ENCODE measurements at places on chromosomes 12 and 14. TPM values are rescaled to one million over a fixed set of nuclear protein-coding genes. Genes with fewer than 3 reads are reported as not detected.
A peak's percentile ranks its signal among the peaks of the same experiment; 100 is the strongest.

CHFR gene
- 78.8 TPM for total RNA-seq

COQ5 gene
- 30.8 TPM for total RNA-seq

DNAH10 gene
- total RNA-seq = 0.13 TPM

CIDEB gene
- 39.6 TPM for total RNA-seq

RTRAF gene
- total RNA-seq = 188 TPM

STK38L gene
- total RNA-seq = 25.8 TPM

TTC7B gene
- total RNA-seq = 8.8 TPM

PRPH gene
- 0.38 TPM for total RNA-seq

DNA sequence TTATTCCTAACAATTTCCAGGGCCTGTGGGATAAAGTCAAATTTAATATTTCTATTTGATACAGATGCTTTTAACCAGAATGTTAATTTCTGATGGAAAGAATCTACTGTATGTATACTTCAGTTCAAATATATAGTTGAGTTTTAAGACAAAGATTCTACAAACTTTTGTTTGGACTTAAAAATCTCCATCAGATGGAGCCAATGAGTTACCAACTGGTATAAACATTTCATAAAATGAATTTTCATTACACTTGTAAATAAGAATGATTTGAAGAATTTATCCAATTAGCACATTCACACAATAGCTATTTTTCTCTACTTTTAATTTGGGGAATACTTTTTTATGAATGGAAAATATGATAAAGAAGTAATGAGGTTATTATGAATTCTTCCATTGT, 425.2 kb upstream of the MIS18BP1 start:
- no peak for DNase-seq

DNA sequence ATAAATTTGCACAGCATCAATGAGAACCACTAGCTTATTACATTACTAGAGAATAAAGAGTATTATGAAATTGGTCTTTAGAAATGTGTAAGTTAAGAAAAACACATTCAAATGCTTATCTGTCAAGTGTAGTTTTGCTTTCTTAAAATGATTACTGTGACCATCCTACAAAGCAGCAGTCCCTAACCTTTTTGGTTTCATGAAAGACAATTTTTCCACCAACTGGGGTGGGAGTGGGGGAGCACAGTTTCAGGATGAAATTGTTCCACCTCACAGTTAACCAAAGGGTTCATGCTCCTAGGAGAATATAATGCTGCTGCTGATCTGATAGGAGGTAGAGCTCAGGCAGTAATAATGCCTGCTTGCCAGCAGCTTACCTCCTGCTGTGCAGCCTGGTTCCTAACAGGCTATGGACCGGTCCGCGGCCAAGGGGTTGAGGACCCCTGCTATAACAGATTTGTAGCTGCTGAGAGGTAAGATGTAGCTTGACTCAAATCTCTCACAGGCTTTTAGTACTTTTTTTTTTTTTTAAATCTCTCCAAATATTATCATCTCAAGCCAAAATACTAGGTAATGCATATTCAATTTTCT, 45.4 kb downstream of the PPP4R3A start:
- no peak for DNase-seq

DNA sequence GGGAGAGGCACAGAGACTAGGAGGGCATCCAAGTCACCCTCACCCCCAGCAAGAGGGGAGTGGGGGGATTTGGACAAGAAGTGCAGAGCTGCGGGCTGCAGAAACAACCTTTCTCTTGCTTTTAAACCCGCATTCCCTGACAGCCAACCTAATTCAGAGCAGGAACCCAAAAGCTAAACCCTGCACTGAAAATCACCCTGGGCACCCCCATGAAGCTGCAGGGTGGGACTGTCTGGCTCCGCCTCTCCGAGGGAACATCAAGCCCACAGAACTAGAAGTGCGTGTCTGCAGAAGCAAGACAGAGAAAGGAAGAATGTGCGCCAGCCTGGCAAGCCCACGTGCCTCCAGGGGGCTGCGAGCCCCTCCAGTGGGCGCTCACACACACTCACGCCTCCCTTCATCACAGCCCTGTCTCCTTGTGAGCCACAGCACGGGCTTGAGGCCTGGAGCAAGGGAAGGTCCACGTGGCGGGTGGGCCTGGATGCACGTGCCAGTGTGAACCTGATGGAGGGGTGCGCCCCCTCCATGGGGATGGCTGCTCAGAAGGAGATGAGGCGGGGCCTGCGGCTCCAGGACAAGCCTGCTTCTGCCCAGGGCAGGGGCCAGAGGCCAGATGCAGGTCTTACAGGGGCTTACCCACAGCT, 27.8 kb upstream of the PNMA1 start:
- DNase-seq = peak; percentile 44

- no peak for DNase-seq
Observed at GRCh38 chr12:4201333-4202100, 72.0 kb upstream of the CCND2 start.

DNA sequence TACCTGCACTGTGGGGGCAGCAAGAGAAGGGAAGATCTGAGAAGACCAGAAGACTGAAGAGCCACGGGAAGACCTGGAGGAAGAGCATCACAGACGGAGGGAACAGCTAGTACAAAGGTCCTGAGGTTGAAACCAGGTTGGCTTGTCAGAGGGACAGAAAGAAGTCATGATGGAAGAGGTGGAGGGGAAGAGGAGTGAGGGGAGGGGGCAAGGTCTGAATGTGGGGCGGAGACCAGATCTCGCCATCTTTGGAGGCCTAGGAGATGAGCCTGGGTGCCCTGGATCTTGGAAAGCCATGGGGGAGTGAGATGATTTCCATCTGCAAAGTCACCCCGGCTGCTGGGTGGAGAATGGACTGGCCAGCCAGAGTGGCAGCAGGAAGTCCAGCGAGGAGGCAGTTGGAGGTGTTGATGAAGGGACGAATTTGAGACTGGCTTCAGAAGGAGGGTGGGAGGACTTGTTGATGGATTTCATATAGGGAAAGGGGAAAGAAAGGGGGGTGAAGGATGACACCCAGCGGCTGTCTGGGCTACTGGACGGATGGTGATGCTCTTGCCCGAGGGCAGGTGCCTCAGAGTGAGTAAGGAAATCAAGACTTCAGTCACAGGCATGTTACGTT, 14.6 kb upstream of the UBC start:
- DNase-seq = no peak

- no peak for DNase-seq
Observed at GRCh38 chr12:125079648-125080645, 14.7 kb downstream of the AACS start.

DNA sequence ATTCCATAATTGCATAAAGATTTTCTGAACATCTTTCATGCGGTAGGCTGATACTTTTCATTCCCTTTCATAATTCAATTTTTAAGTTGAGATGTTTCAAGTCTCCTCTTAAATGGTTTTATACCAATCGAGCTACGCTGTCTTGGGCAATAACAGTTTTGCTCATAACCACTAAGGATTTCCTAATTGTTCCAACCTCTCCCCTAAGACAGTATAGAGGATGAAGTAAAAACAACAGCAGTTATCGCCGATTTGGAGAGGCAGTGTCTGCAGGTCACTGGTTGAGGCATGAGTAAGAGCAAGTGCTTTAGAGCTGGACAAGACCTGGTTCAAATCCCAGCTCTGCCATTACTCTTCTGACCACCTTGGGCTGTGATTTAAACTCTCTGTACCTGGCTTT, 6.9 kb upstream of the MED13L start:
- no peak for DNase-seq

DNA sequence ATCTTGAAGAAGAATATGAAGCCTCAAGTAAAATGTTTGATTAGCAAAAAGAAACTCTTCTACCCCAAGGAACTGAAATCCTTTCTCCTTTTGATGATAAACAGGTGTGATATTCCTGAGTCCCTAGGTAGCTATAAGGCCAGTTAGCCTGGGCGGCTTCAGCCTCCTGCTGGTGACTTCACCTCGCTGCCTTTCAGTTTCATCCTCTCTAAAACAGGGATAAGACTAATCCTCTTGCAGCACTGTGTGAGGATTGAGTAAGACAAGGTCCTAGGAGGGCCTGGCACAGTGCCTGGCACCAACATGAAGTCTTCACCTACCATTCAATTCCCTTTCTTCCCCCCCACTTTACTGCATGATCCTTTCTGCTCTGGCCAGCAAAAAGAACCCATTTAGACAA, 42.1 kb downstream of the CIT start:
- no peak for DNase-seq

DNA sequence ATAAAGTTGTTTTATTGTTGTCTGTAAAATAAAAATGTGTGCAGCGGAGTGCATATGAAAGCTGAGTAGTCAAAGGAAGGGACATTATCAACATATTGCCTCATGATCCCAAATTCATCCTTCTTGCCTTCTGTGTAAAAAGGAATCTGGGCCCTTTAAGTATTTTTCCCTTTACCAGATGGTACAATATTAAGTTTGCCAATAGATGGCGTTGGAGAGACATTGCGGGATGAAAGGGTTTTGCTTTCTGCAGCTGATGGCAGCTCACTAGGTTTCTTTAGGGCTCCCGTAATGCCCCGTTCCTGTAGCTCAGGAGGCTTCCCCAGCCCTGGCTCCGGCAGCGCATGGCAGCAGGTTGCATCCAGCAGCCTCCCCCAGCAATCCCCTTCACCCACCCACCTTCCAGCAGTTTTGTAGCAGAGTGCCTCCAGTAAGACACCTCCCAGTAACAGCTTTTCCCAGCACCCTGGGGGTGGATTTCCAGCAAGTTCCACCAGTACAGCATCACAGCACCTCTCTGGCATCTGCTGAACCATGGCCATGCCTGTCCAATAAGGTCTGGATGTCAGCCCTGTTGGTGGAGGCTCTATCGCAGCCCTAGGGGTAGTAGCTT, 354.4 kb downstream of the MED13L start:
- no peak for DNase-seq

GRCh38 chr12:130504840-130505175, 167.1 kb downstream of the PIWIL1 start:
- no peak for DNase-seq

DNA sequence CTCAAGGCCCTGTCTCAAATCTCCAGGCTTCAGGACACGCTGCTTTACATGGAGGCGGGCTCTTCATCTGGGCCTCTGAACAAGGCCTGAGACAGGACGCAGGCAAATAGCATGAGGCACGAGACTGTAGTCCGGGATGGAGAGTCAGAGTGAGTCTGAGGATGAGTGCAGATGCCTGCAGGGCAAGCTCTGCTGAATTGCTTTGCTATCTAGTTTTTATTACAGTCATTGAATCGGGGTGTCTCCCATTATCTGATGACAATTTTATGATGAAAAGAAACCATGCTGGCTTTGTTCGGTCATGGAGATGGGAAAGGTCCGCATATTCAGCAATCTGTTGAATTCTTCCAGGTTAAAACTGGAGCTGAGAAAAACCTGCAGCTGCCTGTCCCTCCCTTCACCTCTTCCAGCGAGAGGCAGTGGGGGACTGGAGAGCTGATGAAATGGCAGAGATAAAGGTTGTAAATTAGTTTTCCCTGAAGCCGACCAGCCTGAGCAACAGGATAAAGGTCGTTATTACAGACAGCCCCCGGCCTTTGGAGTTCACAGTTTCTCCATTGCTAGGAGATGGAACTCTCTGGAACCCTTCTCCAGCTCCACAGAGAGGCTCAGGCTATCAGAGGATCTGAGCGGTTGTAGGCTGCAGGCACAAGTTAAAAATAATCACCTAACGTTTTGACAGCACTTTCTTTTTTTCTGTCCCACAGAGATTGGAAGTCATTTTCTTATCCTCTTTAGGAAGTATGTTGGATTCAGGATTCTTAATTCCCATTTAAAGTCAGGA, 1.3 kb upstream of the ADGRD1 start:
- DNase-seq = no peak

- DNase-seq = no peak
Observed at GRCh38 chr12:56001487-56002100, 4.5 kb downstream of the SUOX start.

GRCh38 chr12:132363661-132364347, 34.4 kb upstream of the GALNT9 start:
- no peak for DNase-seq

GRCh38 chr14:91654836-91655235, 77.0 kb downstream of the CATSPERB start:
- DNase-seq = no peak

- DNase-seq = no peak
Observed at GRCh38 chr12:69497308-69498026, 27.3 kb downstream of the FRS2 start.

DNA sequence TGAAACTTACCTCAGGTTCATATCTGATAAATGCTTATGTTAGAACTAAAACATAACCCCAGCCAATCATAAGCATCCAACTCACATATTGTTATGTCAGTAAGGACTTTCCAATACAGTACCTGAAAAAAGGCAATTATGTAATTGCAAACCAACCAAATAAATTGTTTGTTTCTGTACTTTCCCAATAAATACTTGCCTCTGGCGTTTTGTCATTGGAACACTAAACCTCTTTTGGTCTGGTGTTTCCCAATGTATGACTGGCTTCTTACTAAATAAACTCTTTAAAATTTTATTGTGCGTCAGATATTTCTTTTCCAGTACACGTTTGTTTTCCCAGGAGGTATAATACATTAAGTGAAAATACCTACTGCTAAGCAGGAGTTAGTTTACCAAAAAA, 6.7 kb upstream of the PTPRB start:
- DNase-seq = no peak

Measured in activated CD4-positive, alpha-beta memory T cell treated with anti-CD3 and anti-CD28 coated beads, Interleukin-2, amount 10 ng/mL, durations not matched to agents 7 days and 5 days (primary cell).